ENCODE measurements at places on chromosomes 1 and 21.

GRCh38 chr1:30472009-30472408, 251.4 kb downstream of the MATN1 start:
- no peak for DNase-seq

- no peak for DNase-seq
Measured at GRCh38 chr1:182264185-182264584, 127.4 kb downstream of the GLUL start.

GRCh38 chr1:92980732-92981647, 19.7 kb upstream of the DIPK1A start:
- DNase-seq = no peak

GRCh38 chr1:7491109-7491817, 279.8 kb upstream of the VAMP3 start:
- no peak for DNase-seq

DNA sequence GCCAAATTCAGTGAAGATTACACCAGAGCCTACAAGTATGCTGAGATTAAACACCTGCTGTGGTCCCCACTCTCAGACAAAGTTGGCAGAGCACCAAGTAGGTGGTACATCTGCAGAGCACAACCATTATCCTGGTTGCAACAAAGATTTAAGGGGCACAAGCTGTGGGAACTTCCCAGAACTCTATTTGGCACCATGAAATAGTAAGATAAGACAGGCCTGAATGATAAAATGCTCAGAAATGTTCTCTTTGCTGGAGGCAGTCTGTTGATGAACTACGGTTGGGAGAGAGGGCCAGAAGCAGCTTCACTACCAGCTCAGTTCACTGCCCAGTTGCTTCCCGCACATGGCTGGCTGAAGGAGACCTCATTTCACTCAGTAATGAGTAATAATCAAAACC, 19.9 kb downstream of the RPL5 start:
- DNase-seq = no peak

DNA sequence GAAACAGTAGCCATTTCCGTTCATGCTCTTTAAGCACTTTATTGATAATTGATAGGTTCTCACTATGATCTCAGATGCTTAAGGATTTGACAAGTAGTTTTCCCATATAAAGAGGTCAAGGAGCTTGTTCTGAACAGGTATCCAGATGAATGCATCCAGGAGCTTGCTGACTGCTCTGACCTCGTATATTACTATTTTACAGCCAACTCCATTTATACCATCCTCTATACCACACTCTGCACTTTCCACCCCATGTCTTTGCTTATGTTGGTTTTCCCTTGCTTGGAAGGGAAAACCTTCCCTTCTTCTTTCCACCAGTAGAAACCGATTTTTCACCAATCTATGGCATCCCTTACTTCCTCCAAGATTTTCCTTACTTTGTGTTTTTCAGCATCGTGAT, 107.2 kb downstream of the LHX9 start:
- DNase-seq = no peak

- DNase-seq = no peak
Measured at GRCh38 chr21:41634211-41634694, 126.3 kb upstream of the TMPRSS2 start.

- DNase-seq = no peak
Measured at GRCh38 chr1:26833432-26834405, 7.2 kb downstream of the ZDHHC18 start.

DNA sequence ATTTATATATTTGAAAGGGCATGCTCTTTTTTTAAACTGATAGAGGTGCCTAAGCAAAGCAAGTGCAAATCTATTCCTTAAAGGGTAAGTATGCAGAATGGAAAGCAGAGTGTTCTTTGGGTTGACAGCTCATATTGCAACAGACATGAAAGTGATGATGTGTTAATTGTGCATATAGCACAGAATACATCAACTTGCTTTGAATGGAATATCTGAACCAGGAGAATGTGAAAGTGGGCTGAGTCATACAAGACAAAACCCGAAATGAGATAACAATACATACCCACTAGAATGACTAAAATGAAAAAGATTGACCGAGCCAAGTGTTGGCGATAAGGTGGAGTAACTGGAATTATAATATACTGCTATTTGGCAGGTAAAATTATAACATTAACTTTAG, 4.3 kb downstream of the CR1 start:
- no peak for DNase-seq

DNA sequence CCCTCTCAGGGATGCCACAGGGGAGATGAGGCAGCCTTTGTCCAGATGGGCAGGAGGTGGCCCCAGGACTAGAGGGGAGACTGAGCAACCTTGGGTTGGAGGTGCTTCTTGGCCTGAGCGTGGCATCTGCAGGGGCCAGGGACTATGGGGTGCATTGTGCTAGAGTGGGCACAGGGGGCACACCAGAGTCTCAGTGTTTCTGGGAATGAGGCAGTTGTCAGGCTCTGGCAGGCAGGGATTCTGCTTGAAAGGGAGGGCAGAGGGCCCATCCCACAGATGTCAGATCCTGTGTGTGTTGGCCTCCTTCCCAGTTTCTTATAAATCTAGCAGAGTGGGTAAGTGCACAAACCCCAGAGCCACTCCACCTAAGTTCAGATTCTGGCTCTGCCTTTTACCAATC, 13.7 kb downstream of the LGR6 start:
- peak; percentile 30 for DNase-seq

DNA sequence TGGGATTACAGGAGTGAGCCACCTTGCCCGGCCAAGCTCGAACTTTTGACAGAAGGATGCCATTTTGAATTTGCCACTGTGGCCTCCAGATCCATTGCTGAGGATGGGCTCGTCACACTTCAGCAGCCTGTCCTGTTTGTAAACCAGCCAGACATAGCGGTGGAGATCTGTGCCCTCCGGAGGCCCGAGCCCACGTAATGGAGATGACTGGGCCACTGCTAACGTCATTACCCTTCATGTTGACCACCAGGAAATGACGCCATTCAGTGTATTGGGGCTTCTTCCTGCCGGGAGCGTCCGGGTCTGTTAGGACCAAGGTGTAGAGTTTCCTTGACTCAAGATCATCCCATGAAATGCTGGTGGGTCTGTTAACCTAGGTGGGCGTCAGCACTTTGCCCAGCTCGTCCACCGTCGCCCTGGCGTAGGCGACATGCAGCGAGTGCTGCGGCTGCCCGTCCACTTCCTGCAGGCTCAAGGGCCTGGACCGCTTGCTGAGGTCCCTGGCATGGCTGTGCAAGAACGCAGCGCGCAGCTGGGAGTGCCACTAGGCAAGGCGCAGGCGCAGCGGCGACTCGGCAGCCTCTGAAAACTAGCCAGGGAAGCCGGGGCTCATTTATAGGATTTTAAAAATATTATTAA, 40.8 kb downstream of the PTPRC start:
- no peak for DNase-seq

DNA sequence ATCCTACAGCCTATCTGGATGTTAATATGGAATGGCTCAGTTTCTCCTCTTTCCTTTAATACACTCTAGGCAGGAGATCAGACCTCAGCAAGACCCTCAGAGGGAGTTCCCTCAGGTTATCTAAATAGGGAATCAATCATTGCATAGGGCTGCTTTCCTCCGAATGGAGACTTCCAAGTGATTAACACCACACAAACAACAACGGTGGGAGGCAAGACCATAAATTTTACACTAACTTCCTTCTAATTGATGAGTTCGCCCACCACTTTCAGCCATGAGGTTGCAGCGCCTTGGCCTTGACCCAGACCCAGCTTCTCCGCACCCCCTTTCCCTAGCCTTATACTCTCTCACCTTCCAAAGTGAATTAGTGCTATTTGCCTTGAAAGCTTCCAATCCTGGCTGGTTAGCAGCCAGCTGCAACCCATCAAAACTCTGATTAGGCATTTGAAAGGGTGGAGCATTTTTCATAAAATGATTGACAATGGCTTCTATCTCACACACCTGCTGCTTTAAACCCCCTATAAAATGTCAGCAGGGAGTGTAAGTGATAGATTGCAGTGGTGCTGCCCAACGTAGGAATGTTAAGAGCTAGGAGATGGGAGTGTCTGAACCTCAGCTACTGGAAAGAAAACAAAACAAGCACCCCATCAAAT, 534.9 kb upstream of the USP24 start:
- DNase-seq = no peak

DNA sequence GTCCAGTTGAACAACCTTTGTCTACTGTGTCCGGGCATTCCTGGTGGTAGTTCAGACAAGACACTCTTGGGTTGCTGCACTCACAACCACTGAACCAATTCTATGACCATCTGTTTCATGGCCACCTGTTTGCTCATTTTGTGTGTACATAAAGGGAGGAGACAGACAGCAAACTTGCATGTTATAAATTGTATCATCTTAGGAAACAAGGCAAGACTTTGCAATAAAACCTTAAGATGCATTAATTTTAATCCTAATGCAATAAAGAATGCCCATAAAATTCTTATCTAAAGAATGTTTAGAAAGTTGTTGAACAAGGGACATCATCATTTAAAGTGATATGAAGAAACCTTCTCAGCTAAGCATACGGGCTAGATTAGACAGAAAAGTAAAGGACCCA, 34.8 kb downstream of the ADAM30 start:
- DNase-seq = no peak

GRCh38 chr1:162251102-162251501, 125.6 kb downstream of the SPATA46 start:
- DNase-seq = no peak

- no peak for DNase-seq
Measured at GRCh38 chr1:245197121-245197520, 42.3 kb downstream of the KIF26B start.

GRCh38 chr21:15839026-15839425, 109.2 kb downstream of the USP25 start:
- DNase-seq = no peak

- no peak for DNase-seq
Measured at GRCh38 chr1:28416509-28417194, 47.1 kb downstream of the PHACTR4 start.

DNA sequence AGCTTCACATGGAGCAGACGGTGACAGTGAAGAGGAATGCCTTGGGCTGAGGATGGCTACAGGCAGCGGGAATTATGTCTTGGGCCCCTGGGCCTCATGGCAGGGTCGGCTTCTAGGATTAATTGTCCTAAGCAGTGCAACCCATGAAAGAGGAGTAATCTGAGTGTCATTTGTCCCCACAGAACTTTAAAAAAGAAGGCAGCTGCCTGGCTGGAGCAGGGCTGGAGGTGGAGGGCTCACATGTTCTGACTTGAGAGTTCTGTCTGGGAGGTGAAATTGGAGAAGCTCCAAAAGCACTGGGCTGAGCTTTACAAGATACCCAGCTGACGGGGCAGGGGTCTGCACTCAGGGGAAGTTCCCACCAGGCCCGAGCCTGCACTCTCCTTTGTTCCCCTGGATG, 22.6 kb downstream of the CACNA1S start:
- no peak for DNase-seq

DNA sequence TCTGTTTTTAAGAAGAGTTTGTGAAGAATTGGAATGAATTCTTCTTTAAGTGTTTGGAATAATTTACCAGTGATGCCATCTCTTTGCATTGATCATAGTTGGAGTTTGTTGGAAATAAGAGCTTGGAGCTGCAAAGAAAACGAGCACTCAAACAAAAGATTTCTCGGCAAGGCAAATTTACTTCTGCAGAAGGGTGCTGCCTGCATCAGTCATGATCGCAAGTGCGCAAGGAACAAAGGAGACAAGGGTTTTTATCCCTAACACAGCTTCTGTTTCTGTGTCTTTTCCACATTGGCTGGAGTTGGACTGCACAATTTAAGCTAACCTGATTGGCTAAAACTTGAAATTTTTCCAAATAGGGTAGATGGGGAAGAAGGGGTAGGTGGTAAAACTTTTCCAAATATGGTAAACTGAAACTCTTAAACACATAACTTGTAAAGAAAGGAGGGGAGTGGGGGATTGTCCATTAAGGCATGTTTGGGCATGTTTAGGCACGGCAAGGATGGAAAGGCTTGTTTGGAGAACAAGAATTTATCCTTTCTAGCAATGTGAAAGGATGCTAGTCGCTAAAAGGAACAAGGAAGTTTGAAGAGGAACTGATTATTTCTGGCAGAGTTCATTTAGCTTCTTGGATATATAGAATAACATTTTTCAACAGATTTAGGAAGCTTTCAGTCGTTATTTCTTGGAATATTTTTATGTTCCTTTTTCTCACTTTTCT, 3.5 kb upstream of the AADACL4 start:
- no peak for DNase-seq

DNA sequence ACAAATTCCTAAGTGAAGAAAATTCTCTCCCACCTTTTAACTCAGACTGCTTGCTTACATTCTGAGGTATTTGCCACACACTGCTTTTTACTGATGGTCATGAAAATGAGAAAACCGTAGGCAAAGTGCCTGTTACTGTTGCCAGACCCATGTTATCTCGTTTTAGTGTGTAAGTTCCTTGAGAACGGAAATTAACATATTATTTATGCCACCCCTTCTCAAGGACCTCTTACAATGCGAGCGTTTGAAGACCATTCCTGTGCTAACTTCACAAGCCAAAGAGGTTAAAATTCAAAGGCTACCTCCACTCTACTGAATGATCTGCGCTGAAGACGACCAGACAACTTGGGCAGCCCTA, 509 bp downstream of the NVL start:
- DNase-seq = no peak
